ENCODE measurements at places on chromosomes 6 and 20.

- no peak for DNase-seq
Observed at GRCh38 chr20:8330785-8331695, 199.0 kb downstream of the PLCB1 start.

DNA sequence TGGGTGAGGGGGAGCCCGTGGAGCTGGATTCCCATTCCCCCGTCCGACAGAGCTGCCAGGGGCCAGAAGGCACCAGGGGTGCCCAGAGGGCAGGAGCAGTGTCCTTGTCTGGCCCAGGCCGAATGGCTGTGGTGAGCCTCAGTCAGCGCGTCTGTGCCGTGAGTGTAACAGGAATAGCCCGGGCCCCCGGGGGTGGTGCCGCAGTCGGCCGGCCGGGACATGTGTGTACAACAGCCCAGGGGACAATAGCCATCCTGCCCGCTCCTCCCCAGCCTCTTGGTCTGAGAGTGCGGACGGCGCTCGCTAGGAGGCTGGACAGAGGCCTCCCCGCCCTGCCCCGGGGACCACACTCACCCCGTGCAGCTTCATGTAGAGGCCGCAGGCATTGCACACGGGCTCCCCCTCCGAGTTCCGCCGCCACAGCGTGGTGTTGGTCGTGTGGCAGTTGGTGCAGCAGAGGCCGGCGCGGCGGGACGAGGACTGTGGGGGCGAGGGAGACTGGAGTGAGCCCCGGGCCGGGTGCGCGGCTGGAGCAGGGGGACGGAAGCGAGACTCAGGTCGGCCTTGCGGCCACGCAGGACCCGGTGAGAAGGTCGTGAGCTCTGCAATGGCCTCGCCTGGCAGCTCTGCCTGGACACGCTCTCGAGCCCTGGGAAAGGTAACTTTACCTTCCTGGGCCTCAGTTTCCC, 9.6 kb downstream of the GATA5 start:
- no peak for DNase-seq

DNA sequence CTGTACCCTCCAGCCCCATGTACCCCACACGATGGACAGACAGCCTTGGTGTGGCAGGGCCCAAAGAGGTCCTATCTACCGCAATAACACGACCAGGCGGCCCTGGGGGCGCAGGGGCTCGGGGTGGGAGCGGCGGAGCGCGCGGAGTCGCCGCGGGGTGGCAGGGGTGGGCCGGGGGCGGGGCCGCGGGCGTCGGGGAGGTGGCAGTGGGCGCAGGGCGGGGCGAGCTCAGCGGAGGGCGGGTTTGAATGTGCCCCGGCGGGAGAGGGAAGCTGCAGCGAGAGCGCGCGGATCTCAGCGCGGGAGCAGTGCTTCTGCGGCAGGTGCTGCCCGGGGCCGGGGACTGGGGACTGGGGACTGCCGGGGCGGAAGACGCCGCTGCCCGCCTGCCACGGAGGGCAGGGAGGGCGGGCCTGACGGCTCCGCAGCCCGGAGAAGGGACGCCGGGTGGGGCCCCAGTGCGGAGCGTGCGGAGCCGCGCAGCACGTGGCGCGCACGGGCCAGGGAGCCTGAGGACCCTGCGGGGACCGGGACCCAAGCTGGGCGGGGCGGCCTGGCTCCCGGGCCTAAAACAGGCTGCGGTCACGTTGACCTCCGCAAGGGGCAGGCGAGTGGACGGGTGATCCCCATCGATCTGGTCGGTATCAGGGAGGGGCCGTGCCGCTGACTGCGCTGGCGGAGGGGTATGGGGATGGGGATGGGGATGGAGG, at the start of gene SLC29A1:
Gene SLC29A1 (plus strand): TSS at position 277 of the 710 bp plus-strand sequence. CDS start 3,719 bp downstream, outside the sequence.
- DNase-seq: peak; percentile 60

- DNase-seq: no peak
Observed at GRCh38 chr20:47152068-47152467, 204.4 kb downstream of the ZMYND8 start.

DNA sequence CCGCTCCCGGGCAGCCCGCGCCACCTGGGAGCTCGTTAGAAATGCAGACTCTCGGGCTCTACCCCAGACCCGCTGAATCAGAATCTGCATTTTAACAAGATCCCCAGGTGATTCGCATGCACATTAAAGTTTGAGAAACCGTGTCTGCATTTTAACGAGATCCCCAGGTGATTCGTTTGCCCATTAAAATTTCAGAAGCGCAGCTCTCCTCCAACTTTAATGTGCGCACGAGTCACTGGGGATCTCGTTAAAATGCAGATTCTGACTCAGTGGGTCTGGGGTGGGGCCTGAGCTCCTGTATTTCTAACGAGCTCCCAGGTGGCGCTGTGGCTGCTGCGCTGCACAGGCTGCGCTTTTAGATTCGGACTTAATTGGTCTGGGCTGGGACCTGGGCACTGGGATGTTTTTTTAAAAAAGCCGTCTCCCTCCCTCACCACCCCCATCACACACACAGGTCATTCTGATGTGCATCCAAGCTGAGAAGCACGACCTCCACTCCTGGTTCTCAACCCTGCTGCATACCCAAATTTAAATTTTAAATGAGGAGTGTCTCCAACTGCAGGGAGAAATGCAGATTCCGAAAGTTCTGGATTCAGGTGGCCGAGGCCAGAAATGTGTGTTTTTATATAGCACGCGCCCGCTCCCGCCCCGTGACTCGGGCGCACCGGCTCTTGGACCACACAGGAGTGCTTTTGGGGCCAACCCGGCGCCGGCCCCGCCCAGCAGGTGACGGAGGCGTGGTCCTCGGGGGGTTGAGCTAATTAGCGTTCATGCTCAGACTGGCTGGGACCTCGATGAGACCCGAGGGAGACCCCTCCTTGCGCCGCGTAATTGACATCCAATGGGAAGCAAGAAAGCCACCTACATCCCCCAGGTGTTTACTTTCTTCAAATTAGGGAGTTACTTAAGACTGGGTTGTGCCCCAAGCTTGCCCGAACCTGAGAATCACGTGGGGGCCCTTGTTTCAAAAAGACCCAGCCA, 85.8 kb downstream of the ZFP64 start:
- DNase-seq: no peak

- no peak for DNase-seq
Observed at GRCh38 chr6:52231406-52232127, 12.7 kb downstream of the IL17F start.

GRCh38 chr6:7978736-7979135, 68.1 kb upstream of the TXNDC5 start:
- no peak for DNase-seq

GRCh38 chr20:40743141-40743775, 54.2 kb upstream of the MAFB start:
- DNase-seq: no peak

- no peak for DNase-seq
Observed at GRCh38 chr6:53055873-53056272, 9.3 kb upstream of the FBXO9 start.

GRCh38 chr20:20664795-20665589, 47.5 kb downstream of the RALGAPA2 start:
- DNase-seq: no peak

DNA sequence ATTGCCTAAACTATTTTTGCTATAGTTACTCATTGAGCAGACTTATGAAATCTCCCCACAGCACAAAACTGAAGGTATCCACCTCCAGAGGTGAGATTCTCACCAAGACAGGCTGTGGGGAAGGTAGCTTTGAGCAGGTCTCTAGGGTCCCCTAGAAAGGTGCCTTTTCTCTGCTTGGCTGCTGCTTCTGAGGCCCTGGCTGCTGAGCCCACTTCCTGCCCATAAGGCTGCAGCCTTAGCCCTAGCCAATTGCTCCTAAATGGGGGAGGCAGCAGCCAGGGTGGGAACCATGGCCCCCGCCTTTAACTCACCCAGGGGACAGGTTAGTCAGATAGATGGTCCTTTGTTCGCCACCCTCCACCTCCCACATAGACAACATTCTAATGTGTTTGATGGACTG, 3.6 kb downstream of the NT5E start:
- DNase-seq: no peak

DNA sequence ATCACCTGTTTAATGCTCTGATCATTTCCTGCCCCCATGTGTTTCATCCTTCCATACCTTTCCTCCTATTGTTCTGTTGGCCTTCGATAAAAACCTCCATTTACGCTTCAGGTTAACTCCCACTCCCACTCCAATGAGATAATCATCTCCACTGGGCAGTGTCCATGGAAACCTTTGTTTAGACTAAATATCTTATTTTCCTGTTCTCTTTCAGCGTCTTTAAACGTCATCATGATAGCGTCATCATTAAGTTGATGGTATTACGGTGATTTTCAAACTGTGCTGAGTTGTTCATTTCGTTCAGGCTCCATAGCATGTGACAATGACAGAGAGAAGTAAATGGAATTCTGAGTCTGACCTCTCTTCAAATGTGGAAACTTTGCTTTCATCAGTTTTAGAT, 970.5 kb upstream of the SLC35B3 start:
- no peak for DNase-seq

GRCh38 chr6:156870924-156871539, 93.9 kb downstream of the ARID1B start:
- DNase-seq: no peak

GRCh38 chr6:45514454-45515230, 136.9 kb upstream of the SUPT3H start:
- DNase-seq: no peak

DNA sequence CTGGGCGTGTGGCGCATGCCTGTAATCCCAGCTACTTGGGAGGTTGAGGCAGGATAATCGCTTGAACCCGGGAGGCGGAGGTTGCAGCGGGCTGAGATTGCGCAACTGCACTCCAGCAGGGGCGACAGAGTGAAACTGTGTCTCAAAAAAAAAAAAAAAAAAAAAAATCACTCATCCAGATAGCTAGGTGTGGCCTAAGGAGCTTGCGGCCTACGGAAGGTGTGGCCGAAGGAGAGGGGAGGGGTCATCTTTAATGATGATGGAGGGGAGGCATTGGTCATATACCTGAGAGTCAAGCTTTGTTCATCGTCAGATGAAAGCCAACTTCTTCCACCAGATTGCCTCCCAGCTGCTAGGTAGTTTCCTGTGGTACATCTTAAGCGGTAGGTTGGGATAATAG, 801 bp upstream of the PPARD start:
- no peak for DNase-seq

- no peak for DNase-seq
Observed at GRCh38 chr20:38407321-38407720, 27.8 kb downstream of the SNHG17 start.

- DNase-seq: no peak
Observed at GRCh38 chr6:25485821-25486534, 166.0 kb upstream of the SCGN start.

GRCh38 chr20:38296433-38296832, 7.5 kb upstream of the BPI start:
- no peak for DNase-seq

- DNase-seq: no peak
Observed at GRCh38 chr6:79146421-79146820, 68.4 kb upstream of the PHIP start.

DNA sequence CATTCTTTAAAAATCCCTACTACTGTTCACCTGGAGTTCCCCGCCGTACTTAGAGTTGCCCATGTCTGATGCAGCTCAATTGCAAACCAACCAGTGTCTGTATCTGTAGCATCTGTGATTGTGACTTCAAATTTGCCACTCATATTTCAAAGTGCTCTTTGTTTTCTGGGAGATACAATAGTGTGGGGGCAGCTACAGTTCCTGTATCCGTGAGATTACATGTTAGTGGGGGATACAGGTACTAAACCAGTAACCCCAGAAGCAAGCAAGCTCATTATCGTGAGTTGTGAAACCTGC, 140.9 kb downstream of the ANKRD60 start:
- no peak for DNase-seq

DNA sequence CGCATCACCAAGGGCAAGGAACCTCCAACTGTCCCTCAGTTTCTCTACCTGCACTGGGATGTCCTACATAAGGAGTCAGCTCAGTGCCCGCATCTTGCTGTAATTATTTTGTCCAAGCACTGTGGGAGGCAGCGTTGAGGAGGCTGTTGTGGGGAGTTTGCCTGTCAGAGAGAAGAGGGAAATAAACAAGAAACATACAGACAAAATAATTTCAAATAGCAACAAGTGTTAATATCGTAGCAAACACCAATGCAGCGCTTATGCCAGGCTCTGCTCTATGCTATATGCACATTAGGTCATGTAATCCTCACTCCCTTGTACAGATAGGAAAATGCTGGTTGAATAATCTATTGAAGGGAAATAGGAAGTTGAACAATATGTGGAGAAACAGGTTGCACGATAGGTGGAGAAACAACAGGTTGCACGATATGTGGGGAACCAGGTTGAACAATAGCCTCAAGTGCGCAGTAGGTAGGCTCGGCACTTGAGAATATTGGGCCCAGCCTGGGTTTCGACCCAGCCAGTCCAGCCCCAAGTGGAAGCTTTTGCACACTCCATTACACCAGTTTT, 91.2 kb upstream of the SIRPA start:
- DNase-seq: no peak

- DNase-seq: no peak
Observed at GRCh38 chr20:35432430-35432735, 5.6 kb downstream of the GDF5 start.

- DNase-seq: no peak
Observed at GRCh38 chr6:15752820-15753219, 90.0 kb upstream of the DTNBP1 start.

- DNase-seq: no peak
Observed at GRCh38 chr6:77092971-77093370, 370.3 kb downstream of the HTR1B start.

DNA sequence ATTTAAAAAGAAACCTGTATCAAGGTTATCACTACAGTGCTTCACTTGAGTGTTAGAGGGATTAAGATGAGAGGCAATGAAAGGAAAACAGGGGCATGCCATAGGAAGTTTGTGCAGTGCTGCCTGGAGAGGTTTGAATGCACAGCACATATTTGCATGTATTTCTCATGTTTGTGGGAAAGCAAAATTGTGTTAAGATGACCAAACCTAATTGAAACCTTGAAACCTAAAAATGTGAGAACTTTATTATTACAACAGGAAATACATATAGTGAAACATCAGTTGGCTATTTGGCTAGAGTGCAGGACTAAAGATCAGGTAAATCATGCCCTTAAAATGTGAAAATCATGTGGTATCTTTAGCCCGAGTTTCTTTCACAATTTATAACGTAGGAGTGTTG, 8.5 kb upstream of the TBXT start:
- no peak for DNase-seq

GRCh38 chr6:30007132-30007764, 53.8 kb upstream of the POLR1H start:
- DNase-seq: peak; percentile 14

DNA sequence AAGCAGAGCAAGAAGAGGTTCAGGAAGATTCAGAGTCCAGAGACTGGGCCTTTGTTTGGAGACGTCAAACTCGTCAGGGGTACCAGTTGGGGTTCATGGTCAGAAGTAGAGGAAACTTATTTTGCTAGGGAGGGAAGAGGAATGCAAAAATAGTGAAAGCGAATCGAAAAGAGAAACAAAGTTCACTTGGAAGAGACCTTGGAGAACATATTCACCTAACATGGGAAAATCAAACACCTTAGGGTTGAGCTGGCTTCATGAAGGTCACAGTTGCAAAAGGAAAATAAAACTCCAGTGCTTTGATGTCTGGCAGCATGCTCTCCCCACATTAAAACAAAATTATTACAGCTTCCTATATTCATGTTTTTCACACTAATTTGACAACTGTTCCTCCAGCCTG, 440.4 kb downstream of the EPM2A start:
- DNase-seq: no peak

DNA sequence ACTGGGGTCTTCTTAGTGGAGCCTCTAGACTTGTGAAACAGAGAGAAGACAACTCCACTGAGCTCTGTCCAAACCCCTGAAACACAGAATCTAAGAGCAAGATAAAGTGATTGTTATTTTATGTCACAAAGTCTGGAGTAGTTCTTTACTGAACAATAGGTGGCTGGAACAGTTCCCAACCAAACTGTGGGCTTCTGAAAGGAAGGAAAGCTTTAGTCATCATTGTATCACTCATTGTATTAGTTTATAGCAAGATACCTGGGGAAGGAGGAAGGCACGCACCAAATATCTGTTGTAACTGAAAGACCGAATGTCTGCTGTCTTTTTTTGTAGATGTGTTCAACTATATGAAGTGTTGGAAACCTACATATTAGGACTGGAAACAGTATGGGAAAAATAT, 284.9 kb upstream of the TBX18 start:
- no peak for DNase-seq
